Head of caudate nucleus (tissue), 42 donors: ENCODE measurements at places on chromosomes 2 and 18.

- no peak for DNase-seq
These were observed 1.5 kb downstream of the PELI1 start for GRCh38 chr2:64142741-64143168.

- DNase-seq = no peak
These were observed 124.2 kb upstream of the ARHGAP28 start for GRCh38 chr18:6605115-6605869.

- DNase-seq = peak; percentile 17
These were observed 493.8 kb upstream of the NRP2 start for GRCh38 chr2:205188239-205189138.

- DNase-seq = no peak
These were observed 20.9 kb upstream of the SMAD4 start for GRCh38 chr18:51009072-51009471.

DNA sequence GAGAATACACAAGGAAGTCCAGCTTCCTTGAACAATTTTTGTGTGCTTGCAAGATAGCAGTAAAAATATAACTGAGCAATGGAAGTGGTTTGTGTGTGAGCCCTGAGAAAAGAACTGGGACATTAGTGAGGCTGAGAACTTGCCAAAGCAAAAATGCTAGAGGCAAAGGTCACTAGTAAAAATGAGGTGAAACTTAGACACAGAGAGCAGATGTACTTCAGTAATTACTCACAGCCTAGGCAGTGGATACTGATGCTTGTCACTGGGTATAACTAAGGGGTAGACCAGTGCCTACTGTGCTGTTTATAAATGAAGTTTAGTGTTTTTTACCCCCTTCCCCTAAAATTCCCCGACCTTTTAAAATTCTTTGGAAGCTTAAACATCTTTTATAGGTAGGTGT, 450.1 kb downstream of the LPIN1 start:
- no peak for DNase-seq
